ENCODE measurements at places on chromosomes 5 and 9.

GRCh38 chr5:140548300-140548688 is 832 bp downstream of the EIF4EBP3 start:
- no peak for DNase-seq

DNA sequence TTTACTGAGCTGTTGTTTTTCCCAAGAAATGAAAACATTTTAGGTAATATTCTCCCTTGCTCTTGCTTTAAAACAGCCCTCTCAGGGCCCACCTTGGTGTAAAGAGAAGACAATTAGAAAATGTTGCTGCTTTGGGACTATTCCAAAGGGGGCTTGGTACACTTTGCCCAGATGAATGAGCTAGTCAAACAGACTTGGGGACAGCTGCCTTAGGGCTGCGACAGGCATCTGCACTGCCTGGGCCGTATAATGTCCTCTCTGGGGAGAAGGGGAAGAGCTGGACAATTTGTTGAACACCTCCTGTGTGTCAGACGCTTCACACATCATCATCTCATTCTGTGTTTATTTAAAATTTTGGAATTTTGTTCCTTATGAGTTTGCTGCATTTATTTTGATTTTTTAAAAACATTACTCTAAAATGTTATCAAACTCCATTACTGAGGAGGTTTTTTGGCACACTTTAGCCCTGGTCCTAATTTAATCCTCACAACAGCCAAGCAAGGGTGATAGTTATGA is 28.8 kb downstream of the C5orf58 start:
- no peak for DNase-seq

DNA sequence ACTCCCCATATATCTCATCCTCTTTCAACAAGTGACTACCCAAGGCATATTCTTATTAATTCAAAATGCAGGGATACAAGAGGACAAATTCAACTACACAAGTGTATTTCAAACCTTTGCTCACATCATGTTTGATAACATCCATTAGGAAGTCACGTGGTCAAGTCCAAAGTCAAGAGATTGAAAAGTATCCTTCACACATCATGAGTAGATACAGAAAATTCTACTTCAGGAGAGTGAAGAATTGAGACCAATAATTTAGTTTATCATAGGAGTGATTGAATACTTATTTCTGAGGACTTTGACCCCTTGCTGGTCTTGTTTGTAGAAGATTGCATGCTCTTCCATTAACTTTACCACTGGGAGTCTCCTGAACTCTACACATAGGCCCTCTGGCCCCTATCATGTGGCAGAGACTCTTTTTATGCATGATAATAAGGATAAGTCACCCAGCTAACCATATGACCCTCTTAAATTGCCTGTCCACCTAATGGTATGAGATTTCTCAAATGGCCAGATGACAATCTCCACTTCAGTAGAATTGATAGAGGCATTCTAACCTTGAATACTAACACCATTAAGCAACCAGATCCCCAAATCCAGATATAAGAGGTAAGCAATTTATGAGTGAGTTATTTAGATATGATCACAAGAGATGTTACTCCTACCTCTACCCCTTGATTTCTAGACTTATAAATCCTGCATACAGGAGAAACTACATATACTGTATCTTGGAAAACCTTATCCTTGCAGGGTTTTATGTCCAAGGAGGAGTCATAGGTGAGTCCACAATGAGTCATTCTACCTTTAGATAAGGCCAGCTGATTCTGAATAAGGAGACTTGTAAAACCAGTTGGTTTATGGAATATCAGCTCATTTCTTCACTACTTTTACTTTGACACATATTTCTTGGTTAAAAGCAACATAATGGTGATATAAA is 26.6 kb upstream of the SLC46A2 start:
- no peak for DNase-seq

GRCh38 chr9:70481471-70481870 is 67.0 kb upstream of the KLF9 start:
- DNase-seq, result no peak

DNA sequence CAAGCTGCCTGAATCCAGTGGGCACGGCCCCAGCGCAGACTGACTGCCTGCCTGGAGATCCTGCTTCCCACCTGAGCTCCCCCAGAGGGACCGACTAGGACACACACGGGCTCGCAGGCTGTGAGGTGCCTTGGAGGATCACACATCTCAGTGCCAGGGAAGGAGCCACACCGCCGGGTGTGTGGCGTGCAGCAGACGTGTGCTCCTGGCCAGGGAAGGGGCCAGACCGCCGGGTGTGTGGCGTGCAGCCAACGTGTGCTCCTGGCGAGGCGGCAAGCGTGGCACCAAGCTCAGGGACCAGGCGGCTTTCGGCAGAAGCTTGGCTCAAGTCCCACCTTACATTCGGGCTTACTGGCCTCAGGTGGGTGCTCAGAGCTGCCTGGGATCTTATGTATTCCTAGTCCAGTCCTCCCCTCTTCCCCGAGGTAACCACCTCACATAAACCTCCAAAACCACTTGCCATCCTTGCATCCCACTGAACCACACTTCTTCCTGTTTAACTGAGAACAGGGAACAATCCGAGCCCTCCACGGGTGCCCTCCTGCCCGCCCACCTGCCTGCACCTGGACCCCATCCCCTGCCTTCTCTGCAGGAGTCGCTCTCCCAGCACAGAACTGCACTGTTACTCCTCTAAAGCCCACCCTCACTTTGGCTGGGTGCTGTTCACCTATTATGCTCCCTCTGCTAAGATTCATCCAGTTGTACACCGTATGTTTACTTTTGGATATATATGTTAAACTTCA is 22.4 kb upstream of the MRNIP start:
- DNase-seq, result no peak

DNA sequence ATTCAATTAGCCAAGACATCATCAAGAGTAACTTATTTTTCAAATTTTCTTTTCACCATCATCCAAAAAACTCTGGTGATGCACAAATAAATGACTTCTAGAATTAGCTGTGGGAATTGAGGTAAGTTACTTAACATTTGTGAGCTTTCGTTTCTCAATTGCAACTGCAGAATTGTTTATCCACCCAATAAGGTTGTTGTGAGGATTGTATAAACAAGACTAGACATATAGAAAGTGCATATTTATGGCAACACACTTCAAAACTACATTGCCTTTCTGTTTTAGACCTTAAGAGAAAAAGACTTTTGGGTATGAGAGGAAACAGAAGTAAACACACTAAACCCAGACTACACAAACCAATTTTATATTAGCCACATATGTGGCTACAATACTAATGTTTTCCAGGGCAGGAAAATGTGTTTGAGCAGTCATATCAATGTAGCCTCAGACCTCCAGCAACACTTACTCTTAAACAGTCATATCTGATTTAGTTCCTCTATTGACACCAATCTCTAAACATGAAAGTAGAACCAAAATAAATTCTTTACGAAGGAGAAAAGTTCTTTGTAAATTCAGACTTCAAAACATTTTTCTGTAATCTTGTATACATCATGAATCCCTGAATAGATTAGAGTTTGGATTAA is 488.0 kb upstream of the CYLC2 start:
- DNase-seq, result no peak

DNA sequence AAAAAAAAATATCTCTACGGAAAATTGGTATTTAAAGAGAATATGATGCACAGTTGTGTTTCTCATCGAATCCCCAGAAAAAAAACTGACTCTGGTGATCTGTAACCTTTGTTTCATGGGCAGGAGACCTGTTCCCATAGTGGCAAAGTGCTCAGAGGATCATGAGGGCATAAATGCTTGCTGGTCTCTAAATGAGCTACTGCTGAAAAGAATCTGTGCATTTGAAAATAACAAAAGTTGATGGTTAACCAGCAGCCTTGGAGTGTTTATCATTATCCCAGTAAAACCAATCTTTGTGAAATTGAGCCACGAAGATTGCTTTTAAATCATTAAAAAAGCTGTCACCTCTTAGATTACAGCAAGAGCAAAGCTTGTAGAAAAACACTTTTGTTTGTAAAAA is 775.4 kb downstream of the MTRR start:
- no peak for DNase-seq

DNA sequence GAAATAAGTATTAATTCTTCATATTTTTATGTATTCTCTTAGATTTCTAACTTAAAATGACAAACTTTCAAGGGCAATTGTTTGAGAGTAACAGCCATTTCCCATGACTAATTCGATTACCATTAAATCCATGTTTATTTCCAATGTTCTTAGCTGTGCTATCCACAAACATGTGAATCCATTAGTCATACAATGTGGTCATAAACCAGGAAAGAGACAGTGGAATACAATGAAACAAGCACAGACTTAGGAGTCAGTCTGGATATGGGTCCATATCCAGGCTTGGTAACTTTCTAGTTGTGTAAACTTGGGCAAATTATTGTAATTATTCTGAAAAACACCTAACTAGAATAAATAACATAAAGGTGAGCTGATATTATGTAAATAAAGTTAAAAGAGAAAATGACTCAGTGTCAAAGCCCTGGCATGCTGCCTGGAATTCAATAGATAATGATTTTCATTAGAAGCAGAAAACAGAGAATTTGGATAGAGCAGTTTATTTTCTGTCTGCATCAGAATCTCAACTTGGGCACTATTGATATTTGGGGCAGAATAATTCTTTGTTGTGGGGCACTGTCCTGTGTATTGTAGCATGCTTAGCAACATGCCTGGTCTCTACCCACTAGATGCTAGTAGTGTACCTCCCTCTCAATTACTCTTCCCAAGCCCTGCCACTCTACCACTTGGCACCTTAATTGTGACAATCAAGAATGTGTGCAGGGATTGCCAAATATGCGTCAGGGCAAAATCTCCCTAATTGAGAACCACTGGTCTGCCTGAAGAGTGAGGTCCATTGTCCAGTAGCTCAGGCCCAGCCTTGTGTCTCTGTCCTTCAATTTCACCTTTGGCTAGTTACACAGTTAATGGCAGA is 44.7 kb upstream of the SLC27A6 start:
- DNase-seq, result no peak

DNA sequence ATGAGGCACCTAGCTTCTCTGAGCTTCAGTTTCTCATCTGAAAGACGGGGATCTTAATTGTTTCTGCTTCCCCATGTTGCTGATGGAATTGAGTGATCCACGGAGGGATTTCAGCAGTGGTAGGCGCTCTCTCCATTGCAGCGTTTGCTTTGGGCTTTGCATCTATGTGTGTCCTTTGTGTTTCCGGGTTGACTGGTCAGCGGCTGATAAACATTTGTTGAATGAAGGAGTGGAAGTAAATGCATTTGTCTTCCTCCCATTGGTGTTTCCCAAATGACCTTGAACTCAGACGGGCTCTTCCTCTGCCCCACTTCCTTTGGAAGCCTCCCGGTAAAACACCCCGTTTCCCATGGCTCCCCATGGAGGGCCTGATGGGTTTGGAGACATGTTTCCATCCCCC is 117.2 kb downstream of the GAPVD1 start:
- DNase-seq, result no peak

GRCh38 chr9:78590068-78590467 is 293.1 kb downstream of the PSAT1 start:
- DNase-seq, result no peak

DNA sequence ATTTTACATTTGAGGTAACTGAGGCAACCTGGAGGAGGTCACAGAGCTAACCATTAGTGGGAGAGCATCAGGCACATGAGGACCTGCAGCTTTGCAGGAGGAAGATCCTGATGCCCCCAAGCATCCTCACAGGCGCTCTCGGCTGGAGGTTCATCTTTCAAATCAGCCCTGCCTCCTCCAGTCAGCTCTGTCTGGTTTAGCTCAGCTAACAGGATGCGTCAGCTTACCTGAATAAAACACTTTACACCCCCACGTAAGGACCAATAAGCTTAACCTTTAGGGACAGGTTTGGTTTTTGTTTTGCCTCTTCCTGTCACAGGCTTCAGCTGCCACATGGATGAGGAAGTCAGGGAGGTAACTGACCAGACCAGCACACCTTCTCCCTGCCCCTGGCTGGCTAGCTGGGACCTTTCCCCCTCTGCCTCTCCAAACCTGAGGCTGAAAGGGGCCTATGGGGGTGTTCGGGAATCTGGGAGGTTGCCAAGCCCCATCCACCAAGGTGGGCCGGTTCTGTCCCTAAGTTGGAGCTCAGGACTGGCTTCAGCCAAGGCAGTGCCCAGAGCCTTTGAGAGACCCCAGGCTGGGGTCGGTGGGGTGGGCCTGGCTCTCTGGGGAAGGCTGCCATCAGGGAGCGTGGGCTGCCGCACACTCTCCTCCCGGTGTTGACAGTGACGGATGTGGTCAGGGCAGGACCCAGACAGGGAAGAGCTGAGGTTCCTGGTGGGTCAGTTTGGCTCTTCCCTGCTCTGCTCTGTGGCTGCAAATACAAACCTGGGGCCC is 20.0 kb upstream of the FCN1 start:
- no peak for DNase-seq

GRCh38 chr5:107023732-107024131 is 647.0 kb downstream of the EFNA5 start:
- DNase-seq, result no peak

DNA sequence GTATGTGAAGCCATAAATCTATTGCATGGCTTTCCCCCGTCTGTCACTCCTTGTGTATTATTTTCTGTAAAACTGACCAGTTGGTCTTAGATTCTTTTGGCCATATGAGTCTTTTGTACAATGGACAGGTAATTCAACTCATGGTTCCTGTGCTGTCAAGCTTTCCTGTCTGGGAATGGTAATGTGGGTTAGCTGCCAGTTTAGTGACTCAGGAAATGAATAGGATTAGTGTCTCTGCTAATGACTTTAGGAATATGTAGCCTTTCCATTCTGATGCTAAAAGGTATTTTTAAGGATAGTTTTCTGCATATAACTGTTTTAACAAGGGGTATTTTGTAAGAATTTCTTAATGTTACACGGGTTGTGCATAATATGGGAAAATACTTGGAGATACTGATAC is 182.7 kb downstream of the PBX3 start:
- DNase-seq, result no peak

DNA sequence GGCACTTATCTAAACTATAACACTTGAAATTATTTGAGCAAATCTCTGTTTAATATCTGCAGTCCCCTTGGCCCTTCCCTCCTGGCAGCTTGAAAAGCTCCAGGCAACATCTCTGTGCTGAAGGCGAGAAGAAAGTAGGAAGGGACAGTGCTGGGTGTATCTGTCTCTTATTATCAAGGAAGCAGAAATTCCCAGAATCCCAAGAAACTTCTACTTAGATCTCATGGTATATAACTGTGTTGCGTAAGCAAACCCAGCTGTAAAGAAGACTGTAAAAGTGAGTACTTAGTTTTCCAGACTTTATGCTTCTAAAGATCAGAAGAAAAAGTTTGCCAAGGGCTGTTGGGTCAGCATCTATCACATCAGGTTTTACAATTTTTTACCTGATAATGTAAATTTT is 1869.8 kb downstream of the MAT2B start:
- no peak for DNase-seq

Data from activated CD4-positive, alpha-beta T cell treated with anti-CD3 and anti-CD28 coated beads, Interleukin-2, amount 50 U/mL, for 1 hour (primary cell).